ENCODE measurements at places on chromosomes 3 and 15. TPM values are rescaled to one million over a fixed set of nuclear protein-coding genes. Genes with fewer than 3 reads are reported as not detected.
A peak's percentile ranks its signal among the peaks of the same experiment; 100 is the strongest.

DNA sequence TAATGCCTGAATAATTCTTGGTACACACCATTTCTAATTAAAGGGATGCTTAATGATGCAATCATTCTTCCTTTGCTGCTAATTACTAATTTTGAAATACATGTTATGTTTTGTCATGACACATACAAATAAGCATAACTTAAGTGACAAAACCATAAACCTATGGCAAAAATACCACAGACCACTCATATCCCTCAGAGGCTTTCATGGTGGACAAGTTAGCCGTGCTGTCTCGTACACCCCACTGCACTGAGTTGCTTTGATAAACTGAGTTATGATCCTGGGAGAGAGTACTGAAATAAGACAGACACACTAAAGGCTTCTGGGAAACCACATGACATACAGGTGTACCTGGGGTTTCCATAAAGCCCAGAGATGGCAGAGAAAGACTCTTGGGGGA, 913.8 kb downstream of the FHIT start:
- no peak for DNase-seq

GRCh38 chr3:121269389-121269788, 276.4 kb downstream of the POLQ start:
- DNase-seq = no peak

The CASR gene
- total RNA-seq = not detected

GRCh38 chr15:56058986-56059385, 65.6 kb upstream of the NEDD4 start:
- DNase-seq = no peak

DNA sequence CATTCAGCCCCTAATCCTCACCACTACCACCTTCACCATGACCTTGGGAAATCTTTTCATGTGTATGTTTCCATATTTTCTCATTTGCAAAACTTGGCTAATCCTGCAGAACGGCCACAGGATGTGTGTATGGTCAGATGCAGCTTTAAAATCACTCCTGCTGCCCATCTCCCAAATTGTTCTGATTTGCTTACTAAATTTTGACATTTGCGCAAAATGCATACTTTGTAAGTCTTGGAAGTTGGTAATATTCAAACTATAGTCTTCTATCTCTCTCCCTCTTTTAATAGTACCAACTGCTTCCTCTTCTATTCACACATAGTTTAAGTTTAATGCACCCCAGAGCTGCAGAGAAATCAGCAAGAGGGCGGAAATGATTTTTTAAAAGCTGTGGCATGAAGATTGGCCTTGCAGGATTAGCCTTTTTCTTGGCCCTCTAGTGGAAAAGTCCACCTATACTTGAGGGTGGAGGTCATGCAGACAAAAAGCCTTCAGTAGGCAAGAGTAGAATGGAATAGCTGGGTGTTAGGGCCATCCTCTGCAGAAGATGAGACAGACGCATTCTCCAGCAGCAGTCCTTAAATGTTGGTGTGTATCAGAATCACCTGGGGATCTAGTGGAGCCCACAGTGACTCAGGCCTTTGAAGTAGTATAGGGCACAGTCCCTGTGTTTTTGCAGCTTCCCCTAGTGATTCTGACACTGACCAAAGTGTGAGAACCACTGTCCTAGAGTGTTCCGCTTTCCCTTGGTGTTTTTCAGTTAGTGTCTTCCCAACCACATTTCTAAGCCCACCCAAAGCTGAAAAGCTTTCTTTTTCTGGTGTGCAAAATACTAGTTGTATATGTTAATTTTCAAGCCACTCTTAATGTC, 181.7 kb downstream of the CHST2 start:
- no peak for DNase-seq

DNA sequence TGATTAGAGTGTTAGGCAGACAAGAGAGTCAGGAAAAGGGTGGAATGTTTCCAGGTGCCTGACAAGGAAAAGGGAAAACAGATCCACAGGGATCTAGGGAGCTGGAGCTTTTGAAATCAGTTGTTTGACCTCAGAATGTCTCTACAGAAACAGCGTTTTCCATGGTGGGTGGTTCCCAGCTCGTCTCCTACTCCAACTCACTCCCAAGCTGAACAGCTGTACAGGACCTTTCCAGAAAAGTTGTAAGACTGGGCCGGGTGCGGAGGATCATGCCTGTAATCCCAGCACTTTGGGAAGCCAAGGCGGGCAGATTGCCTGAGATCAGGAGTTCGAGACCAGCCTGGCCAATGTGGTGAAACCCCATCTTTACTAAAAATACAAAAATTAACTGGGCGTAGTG, 55.7 kb upstream of the RYK start:
- DNase-seq = no peak

DNA sequence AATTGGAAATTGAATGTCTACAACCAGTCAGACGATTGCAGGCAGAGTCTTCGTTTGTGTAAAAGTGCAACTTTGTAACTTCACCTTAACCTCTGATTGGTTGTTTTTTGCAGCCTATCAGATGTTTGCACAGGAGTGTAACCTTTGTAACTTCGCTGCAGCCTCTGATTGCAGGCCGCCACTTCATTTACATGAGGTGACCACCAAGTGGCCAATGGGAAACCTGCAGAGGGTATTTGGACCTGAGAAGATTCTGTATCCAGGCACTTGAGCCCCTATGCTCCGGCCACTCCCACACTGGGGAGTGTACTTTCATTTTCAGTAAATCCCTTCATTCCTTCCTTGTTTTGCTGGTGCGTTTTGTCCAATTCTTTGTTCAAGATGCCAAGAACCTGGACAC, 68.1 kb upstream of the PFN2 start:
- peak; percentile 30 for DNase-seq

The DUOXA2 gene
- total RNA-seq = not detected

- DNase-seq = no peak
These were observed 23.1 kb upstream of the SKOR1 start for GRCh38 chr15:67801926-67802914.

Data from fibroblast of villous mesenchyme (primary cell).